A549 (cell line): ENCODE measurements at places on chromosomes 5 and 9.

GRCh38 chr5:172834415-172835289 is 601 bp downstream of the ERGIC1 start:
- no peak for DNase-seq

- no peak for DNase-seq
These were observed 57.0 kb downstream of the CFAP90 start for GRCh38 chr5:7793895-7794294.

DNA sequence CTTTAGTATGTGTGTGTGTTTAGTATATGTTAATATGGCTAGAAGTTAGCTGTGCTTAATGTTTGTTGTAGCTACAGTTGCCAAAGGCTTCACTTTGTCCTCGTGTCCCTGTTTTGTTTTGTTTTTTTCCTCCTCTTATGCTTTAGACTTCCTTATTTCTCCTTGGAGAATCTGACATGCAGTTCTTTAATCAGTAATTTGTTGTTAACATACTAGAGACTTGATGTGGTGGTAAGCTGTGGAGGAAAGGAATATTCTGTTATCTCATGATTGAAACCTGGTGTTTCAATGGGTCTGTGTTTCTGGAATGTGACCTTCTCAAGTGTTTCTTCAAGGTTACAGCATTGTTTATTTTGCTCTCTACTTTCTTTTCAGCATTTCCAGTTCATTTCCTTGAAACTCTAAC is 515.6 kb upstream of the ST8SIA4 start:
- DNase-seq = peak; percentile 4

- DNase-seq = no peak
These were observed 4.2 kb downstream of the DNAJA1 start for GRCh38 chr9:33029231-33029786.

GRCh38 chr5:31844622-31845345 is 205.9 kb downstream of the PDZD2 start:
- no peak for DNase-seq

DNA sequence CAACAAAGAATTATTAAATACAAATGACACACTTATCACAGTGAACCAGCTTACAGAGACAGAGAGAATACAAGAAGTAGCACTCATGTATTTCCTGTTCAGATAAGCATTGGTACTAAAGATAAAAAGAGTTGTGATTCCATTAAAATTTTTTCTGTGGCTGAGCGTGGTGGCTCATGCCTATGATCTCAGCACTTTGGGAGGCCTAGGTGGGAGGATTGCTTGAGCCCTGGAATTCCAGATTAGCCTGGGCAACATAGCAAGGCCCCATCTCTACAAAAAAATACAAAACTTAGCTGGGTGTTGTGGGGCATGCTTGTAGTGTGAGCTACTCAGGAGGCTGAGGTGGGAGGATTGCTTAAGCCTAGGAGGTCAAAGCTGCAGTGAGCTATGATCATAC is 32.9 kb downstream of the FCHO2 start:
- DNase-seq = no peak

- no peak for DNase-seq
These were observed 93.5 kb upstream of the NR3C1 start for GRCh38 chr5:143496943-143497342.

- DNase-seq = no peak
These were observed 45.8 kb downstream of the LRRTM2 start for GRCh38 chr5:138829341-138829740.

DNA sequence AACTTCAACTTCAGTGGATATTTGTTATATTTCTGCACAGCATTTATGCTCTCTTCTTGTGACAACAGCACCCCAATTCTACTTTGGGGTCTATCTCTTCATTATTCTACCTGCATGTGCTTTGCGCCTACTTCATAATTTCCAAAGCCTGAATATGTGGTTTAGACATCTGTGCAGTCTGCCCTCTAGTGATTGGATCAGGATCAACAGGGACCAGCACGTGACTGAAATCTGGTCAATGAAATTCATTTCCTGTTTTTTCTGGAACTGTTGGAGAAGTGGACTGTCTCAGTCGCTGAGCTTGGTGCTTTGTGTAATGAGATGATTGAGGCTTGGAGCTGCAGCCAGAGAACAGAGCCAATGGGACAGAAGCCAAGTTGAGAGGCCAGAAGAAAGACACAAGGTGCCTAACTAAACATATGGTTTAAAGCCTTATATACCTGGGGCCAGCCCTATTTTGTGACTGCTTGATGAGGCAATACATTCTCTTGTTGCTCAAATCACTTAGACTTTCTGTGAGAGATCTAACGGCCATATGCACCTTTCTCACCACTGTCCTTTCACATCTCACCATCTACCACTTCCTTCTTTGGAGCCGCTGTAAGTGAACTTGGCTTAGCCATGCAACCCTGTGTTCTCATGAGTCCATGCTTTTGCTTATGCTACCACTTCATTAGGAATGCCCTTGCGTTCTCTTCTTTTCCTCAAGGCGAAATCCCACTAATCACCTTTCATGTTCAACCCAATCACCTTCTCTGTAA is 68.8 kb upstream of the PPP2R2B start:
- DNase-seq = peak; percentile 27

DNA sequence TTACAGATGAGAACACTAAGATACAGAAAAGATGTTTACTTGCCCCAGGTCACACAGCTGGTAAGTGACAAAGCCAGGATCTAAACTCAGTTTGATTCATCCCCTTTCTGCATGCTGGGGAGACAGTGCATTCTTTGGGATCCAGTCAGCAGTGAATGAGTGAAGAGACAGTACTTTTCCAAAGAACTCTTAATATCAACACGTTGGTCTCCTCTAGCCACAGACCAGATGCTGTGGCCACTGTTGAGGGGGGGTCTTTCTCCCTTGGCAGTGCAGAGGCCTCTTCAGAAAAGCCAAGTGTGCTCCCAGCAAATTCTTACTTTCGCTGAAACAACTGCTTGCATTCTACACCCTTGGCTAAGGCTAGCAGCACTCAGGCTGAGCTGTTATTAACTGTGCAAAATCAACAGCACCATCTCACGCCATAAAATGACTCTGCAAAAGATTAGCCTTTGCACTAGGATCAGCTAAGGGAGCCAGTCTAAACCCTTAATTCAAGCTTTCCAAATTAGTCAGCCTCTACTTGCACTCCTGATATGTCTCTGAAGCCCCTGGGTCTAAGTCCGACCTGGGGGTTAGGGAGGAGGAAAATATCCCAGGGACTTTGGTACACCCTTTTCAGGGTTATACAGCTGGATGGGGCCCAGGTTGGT is 4.8 kb upstream of the TMEM171 start:
- peak; percentile 25 for DNase-seq

DNA sequence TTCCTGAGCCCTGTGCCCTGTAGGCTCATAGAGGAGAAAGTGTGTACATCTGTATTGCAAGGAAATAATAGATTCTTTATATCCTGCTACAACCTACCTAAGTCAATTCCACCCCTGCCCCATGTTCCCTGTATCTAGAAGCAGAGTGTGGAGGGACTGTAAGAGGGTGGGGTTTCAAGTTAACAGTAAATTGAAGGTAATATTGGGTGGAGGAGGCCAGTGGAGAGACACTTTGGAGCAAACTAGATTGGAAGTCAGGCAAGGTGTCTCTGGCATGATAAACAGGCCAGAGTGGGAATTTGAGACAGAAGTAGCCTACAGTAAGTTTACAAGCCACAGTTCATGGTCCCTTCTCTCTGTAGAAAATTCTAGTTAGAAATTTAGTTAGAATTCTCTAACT is 2.3 kb upstream of the HEMGN start:
- no peak for DNase-seq

GRCh38 chr9:92590377-92590776 is 54.6 kb upstream of the ECM2 start:
- no peak for DNase-seq

DNA sequence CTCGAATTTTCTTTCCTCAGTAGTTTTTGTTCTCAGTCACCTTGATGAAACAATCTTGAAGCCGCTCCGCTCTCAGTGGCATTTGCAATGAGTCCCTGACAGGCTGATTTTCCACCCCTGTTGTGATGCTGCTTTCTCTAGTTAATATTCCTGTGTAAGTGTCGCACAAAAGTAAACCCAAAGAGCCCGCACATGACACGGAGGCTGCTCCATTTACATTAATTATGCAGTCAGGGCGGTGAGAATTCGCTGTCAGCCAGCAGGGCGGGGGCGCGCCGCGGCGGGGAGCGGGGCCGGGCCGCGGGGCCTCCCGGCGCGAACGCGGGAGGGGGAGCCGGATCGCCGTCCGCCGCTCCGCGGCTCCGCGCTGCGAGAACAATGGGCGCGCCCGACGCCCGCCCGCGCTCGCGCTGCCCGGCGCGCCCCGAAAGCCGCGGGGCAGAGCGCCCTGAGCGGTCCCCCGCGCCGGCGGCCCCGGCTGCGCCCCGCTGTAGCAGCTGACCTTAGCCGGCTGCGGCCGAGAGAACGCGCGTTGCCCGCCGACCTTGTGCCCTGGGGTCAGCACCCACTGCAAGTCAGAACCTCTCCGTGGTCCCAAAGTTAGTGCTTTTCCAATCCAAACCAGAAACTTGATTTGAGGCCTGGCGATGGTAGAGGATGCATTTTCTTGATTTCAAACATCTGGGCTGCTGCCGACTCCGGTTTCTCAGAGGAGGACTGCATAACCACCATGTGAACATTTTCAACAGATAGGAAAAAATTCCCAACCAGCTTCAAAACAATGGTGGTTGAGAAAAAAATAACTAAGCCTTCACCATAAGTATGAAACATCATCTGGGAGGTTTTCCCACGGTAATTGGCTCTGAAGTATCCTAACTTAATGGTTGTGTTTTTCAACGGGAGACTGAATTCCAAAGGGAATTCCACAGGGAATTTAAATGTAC is 142.6 kb downstream of the PBX3 start:
- DNase-seq = peak; percentile 23

GRCh38 chr9:75692309-75692708 is 198.2 kb upstream of the PCSK5 start:
- DNase-seq = no peak

- no peak for DNase-seq
These were observed 250.1 kb upstream of the SGCD start for GRCh38 chr5:156076912-156077311.

GRCh38 chr5:107916731-107917725 is 246.3 kb upstream of the EFNA5 start:
- DNase-seq = no peak

DNA sequence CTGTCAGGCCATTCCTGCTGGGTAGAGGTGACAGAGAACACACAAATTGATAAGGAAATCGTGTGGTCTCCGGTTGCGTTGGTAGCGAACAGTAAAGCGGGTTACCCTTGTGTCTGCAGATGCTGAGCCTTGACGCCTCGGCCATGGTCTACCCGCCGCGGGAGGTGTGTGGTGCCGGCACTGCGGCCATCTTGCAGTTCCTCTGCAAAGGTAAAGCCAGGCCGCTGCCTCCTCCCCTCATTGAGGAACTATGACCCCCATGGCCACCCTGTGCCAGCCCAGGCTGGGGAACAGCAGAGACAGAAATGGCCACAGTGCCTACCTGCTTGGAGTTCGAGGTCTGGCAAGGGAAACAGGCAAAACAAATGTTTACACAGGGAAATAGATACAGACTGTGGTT is 16.3 kb downstream of the LRSAM1 start:
- no peak for DNase-seq

GRCh38 chr5:75138689-75139088 is 86.3 kb upstream of the GCNT4 start:
- DNase-seq = no peak

DNA sequence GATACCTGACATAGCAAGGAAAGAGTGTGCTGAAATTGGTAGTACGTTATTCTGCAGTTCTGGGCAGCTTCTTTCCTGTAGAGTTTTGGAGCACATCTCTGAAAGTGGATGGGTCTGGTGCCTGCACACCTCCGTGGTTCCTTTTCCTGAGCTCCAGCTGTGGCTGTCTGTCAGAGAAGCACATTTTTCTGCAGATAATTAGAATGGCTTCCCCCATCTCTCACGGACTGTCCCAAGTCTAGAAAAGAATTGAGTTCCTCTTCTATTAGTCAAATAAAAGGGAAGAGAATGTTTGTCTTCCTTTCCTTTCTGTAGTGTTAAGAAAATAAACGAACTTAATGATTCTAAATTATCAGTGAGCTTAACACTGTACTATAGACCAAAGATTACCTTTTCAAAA is 55.7 kb downstream of the VCAN start:
- no peak for DNase-seq

- no peak for DNase-seq
These were observed 108.0 kb downstream of the ZSWIM6 start for GRCh38 chr5:61440086-61440485.

DNA sequence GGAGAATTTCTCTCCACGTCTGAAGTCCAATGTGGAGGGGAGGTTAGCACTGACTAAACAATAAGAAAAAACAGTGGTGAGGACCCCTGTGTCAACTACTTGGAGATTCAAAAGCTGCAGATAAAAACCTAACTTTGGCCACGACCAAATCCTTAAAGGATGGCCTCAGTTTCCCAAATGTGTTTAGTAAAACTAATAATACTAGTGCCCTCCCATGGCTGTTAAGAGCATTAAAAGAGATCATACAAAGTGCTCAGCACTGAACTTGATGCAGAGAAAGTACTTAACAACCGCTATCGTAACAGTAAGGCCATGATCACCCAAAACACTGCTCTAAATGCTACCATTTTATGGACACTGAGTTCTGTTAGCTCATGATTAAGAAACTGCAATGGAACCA is 288.4 kb downstream of the EBF1 start:
- no peak for DNase-seq

DNA sequence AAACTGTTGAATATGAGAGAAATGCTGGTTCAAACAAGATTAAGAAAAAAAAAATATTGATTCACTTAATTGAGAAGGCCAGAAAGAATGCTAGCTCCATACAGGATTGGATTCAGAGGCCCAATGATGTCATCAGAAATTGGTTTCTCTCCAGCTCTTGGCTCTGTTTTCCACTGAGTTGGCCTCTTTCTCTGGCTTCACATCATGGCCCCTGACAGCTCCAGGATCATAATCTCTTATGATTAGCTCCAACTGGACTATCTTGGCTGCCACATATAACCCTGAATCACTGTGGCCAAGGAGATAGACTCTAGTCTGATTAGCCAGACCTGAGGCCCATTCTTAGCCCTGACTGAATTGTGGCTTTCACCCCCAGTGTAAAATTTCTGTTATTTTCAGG is 244.7 kb upstream of the GRAMD2B start:
- no peak for DNase-seq

DNA sequence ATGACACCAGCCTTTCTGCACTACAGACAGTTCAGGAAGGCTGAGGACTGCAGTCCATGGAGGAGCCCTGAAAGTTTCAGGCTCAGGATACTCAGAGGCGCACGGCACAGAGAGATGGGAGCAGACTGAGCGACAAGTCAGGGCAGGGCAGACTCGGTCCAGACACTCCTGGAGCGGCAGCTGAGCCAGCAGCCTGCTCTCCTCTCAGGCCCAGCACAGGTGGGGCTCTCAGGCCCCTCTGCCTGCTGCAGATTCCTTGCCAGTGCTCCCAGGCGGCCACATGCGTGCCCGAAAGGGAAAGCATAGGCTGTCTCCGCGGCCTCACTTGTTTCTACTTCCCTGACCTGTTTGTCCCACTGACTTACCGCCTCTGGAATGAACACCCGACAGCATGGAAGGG is 228.3 kb downstream of the IRX2 start:
- DNase-seq = no peak
